B cell (primary cell): ENCODE measurements at places on chromosomes 3 and 15. TPM values are rescaled to one million over a fixed set of nuclear protein-coding genes. Genes with fewer than 3 reads are reported as not detected.

- H3K4me3 ChIP-seq: no peak overlapping the region
- no peak overlapping the region for H3K27ac ChIP-seq
- no peaks in the 10 kb centered on the region for H3K27me3 ChIP-seq
- H3K36me3 ChIP-seq: no peaks in the 10 kb centered on the region
These were observed 45.7 kb upstream of the MYZAP start for GRCh38 chr15:57545995-57546394.

GRCh38 chr3:69181592-69182211 lies 59.3 kb upstream of the LMOD3 start:
- H3K27me3 ChIP-seq: no peaks in the 10 kb centered on the region
- no peaks in the 10 kb centered on the region for H3K36me3 ChIP-seq
- DNase-seq: no peak
- H3K4me3 ChIP-seq: no peak overlapping the region

DNA sequence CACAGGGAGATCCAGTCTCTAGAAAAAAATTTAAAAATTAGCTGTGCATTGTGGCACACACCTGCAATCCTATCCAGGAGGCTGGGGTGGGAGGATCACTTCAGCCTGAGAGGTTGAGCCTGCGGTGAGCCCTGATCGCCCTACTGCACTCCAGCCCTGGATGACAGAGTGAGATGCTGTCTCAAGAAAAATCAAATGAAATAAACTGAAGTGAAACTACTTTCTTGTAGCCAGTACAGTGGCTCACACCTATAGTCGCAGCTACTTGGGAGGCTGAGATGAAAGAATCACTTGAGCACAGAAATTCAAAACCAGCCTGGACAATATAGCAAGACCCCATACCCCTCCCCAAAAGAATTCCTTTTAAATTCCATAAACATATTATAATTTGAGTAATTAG lies 35.4 kb downstream of the SMARCC1 start:
- H3K36me3 ChIP-seq: peaks cover 35% of the 10 kb centered on the region
- H3K27me3 ChIP-seq: no peaks in the 10 kb centered on the region
- no peak overlapping the region for H3K27ac ChIP-seq
- peaks cover 29% of the 10 kb centered on the region for H3K4me1 ChIP-seq
- no peak overlapping the region for H3K4me3 ChIP-seq

GRCh38 chr3:140093742-140094141 lies 158.8 kb downstream of the CLSTN2 start:
- no peak for DNase-seq
- H3K27ac ChIP-seq: no peak overlapping the region
- H3K27me3 ChIP-seq: no peaks in the 10 kb centered on the region
- H3K36me3 ChIP-seq: no peaks in the 10 kb centered on the region
- no peak overlapping the region for H3K4me3 ChIP-seq

GRCh38 chr3:42022355-42022754 lies 60.5 kb upstream of the ULK4 start:
- no peak for DNase-seq
- H3K4me3 ChIP-seq: no peak overlapping the region
- H3K27ac ChIP-seq: no peak overlapping the region
- H3K4me1 ChIP-seq: peaks cover 81% of the 10 kb centered on the region
- no peaks in the 10 kb centered on the region for H3K36me3 ChIP-seq
- no peaks in the 10 kb centered on the region for H3K27me3 ChIP-seq

DNA sequence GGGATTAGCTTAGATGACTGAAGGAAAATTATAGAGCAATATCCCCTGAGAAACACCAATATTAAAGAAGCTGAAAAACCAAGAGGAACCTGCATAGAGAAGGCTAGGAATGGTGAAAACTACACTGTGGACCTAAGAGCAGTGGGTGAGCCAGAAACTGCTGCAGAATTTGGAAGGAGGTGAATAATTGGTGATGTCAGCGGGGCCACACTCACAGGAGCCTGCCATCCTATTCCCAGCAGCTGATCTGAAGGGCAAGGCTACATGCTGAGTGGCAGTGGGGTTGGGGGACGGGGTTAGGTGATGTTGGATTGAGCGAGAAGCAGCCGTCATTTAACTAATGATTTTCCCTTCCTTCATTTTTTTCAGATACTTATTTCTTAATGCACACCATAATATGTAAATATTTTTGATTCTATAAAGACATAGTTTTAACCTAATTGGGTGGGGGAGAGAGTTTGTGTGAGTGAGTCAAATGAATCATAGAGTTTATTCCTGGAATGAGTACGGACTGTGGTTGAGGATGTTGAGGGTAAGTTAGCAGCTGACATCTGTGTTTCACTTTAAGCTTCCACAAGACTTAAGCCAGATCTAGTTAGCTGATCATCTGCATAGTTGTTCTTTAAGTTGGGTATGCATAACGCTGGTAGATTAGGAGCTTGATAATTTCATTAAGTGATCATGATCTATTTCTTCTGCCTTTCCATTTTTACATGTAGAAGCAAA lies 222.8 kb downstream of the PTPRG start:
- no peak overlapping the region for H3K4me3 ChIP-seq
- no peak for DNase-seq
- H3K4me1 ChIP-seq: no peaks in the 10 kb centered on the region
- no peak overlapping the region for H3K27ac ChIP-seq

DNA sequence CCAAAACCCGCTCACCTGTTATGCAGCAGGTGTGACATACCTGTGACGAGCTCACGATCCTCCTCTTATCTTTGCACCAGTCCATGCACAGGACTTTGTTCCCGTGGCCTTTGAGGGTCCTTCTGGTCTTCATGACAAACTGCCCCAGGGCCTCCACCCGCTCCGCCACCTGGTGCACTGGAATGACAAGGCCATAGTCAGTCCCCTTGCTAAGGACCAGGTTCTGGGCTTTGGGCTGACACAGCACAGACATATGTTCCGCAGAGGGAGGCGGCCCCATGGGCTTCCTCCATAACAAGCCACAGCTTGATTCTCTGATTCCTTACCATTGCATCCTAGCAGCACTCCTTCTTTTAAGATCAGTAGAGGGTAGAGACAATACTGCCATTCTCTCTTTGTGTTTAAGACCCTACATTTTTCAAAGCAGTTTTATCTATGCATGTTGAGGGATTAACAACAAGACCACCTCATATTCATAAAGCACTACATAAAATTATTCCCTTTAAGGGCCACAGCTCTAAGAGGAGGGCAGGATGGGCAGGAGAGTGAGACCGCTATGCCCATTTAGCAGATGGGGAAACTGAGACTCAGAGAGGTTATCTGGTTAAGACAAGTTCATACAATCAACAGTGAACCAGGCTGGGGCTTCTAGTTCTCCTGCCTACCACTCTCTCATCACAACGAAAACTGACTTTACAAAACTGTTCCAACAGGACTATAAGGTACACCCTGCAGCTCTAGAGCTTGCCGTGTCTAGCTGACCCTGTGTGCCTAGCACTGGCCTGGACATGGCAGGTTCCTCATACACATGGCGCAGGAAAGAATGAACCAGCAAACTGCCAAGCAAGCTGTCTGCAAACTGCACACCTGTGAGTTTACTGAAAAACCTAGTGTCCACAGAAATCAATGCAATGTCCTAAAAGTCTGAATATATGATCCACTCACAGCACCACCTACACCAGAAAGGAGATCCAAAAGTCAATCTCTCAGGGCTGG lies 37.0 kb downstream of the GNB5 start:
- no peak overlapping the region for H3K27ac ChIP-seq
- no peaks in the 10 kb centered on the region for H3K4me1 ChIP-seq
- no peak for DNase-seq
- H3K4me3 ChIP-seq: no peak overlapping the region

GRCh38 chr3:87422333-87422732 lies 145.9 kb upstream of the POU1F1 start:
- H3K4me1 ChIP-seq: no peaks in the 10 kb centered on the region
- no peaks in the 10 kb centered on the region for H3K36me3 ChIP-seq
- H3K27me3 ChIP-seq: no peaks in the 10 kb centered on the region

DNA sequence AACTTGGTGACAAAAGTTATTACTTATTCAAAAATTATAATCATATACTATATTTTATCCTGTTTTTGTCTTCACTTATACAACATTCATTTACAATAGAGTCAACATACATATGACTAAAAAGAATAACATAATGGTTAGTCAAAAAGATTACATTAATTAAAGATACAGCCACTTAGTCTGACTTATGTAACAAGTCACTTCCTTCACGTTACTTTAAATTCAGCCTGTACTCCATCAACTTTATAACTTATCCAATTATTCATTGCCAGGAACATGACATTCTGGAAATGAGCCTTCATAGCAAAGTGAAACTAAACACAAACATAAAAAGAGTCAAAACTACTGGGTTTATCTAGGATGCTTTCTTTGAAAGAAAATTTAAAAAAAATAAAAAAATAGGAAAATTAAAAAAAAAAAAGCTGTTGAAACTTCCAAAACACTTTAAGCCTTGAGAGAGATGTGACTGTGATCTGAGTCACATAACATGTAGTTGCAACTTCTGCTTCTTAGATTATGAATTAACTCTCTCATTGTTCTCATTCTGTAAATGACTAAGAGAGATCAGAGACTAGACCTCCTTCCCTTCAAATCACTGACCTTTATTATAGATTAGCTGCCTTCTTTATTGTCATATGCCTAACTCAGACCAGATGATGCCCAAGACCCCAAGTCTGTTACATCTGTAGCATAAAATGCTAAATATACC lies 107.8 kb downstream of the MYRIP start:
- no peaks in the 10 kb centered on the region for H3K36me3 ChIP-seq
- no peak for DNase-seq
- H3K4me1 ChIP-seq: no peaks in the 10 kb centered on the region
- H3K27ac ChIP-seq: no peak overlapping the region

DNA sequence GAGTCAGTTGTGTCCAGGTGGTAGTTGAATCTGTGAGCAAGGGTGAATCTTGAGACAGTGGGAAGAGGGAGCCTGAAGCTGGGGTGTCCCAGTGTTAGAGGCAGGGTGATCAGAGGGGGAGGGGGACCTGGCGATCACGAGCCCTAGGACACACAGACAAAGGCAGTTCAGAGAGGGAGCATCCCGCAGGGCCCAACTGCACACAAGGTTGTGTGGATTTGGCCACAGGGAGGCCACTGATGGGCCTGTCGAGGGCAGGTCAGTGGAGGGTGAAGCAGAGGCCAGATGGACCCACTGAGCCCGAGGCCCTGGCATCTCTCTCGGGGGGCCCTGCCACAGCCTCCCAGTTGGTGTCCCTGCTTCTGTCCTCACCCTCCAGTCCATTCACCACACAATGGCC lies 48.6 kb upstream of the SMAD6 start:
- H3K27ac ChIP-seq: no peak overlapping the region
- no peaks in the 10 kb centered on the region for H3K27me3 ChIP-seq
- H3K36me3 ChIP-seq: no peaks in the 10 kb centered on the region
- H3K4me1 ChIP-seq: peaks cover 6% of the 10 kb centered on the region
- DNase-seq: no peak

DNA sequence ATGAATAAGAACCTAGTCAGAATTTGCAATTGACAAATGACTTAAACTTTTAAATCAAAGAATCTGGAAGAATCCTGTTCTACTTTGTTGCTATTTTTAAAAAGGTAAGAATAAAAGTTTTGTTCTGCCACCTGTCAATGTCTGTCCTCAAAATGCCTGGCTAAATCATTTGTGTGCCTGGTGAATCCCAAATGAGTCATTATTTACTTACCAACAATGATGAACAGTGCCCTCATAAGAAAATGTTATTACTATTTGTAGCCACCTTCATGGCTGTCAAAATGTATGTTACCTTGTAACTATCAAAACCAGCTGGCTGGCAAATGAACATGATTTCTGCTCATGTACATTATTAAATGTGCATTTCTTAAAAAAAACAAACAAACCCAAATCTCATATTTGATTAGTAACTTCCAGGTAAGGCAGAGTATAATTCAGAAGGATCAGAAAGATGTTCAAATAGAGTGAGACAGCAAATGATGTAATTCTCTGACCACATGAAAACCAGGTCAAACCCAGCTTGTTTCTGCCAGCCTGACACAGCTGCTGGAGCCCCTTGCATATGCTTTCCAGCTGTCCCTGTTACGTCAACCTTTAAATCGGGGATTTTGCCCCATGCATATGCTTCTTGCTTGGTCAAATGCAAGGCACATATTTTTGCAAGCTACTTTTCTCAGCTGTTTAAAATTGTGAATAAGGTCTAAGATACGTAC lies 137.9 kb downstream of the SSR3 start:
- H3K4me3 ChIP-seq: no peak overlapping the region
- H3K27ac ChIP-seq: no peak overlapping the region
- H3K4me1 ChIP-seq: no peaks in the 10 kb centered on the region
- no peaks in the 10 kb centered on the region for H3K27me3 ChIP-seq

GRCh38 chr3:60013241-60013640 lies 963.4 kb upstream of the CFAP20DC start:
- peaks cover 35% of the 10 kb centered on the region for H3K4me1 ChIP-seq
- H3K36me3 ChIP-seq: no peaks in the 10 kb centered on the region
- no peak overlapping the region for H3K27ac ChIP-seq
- no peak overlapping the region for H3K4me3 ChIP-seq

DNA sequence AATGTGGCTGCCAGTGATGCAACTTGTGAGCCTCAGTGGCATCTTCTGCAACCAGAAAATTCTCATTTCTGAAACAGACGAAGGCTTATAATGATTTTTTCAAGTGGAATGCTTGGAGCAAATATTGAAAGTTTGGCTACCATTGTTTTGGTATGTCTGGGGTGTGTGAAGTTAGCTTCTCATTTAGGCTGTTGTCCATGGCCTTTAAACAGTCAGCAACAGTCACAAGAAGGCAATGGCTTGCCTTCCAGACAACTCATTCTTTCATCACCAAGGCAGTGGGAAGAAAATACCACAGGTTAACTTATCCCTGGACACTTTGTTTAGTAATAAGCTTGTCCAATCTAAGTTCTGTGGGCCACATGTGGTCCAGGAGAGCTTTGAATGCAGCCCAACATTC lies 4.7 kb upstream of the BNC1 start:
- no peaks in the 10 kb centered on the region for H3K4me1 ChIP-seq
- no peak overlapping the region for H3K4me3 ChIP-seq
- DNase-seq: no peak
- H3K27ac ChIP-seq: no peak overlapping the region

- peaks cover 11% of the 10 kb centered on the region for H3K27me3 ChIP-seq
- peak; percentile 24 for DNase-seq
- H3K4me1 ChIP-seq: peaks cover 10% of the 10 kb centered on the region
- H3K36me3 ChIP-seq: no peaks in the 10 kb centered on the region
These were observed 80.3 kb downstream of the PEX5L start for GRCh38 chr3:179956416-179956830.

- no peak overlapping the region for H3K4me3 ChIP-seq
- no peak overlapping the region for H3K27ac ChIP-seq
- H3K27me3 ChIP-seq: peaks cover 3% of the 10 kb centered on the region
- no peaks in the 10 kb centered on the region for H3K36me3 ChIP-seq
These were observed 42.4 kb downstream of the EOMES start for GRCh38 chr3:27679691-27680090.

GPR62 gene
- not detected in 2 replicates for total RNA-seq

GP5 gene
- total RNA-seq: 0.15 and 0.22 TPM in 2 replicates

TRH gene
- total RNA-seq: not detected in 2 replicates

MNS1 gene
- total RNA-seq: 0.83 TPM in 1 of 2 replicates, not detected in the other

GOLGA8M gene
- total RNA-seq: 0.80 and 1.3 TPM in 2 replicates

NOP10 gene
- 65.6 and 68.2 TPM in 2 replicates for total RNA-seq

IL17RE gene
- total RNA-seq: 0.34 TPM in 1 of 2 replicates, not detected in the other
